Posterior cingulate gyrus (tissue), 11 donors: ENCODE measurements at places on chromosomes 1 and 21.

GRCh38 chr1:29105822-29106221, 17.9 kb downstream of the TMEM200B start:
- DNase-seq: no peak

GRCh38 chr1:200708161-200708560, 30.5 kb upstream of the CAMSAP2 start:
- no peak for DNase-seq

DNA sequence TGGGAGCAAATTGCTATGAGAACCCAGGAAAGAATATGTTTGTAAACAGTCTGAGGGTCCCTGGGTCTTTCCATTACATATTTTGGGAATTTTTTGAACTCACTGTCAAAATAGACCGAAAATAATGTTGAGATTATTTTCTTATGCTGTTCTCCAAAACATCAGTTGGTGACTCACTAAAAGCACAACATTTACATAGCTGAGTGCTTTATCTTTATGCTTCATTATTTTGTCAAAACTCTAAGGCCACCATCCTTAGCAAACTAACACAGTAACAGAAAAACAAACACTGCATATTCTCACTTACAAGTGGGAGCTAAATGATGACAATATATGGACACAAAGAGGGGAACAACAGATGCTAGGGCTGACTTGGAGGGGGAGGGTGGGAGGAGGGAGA, 459.3 kb downstream of the ADGRL2 start:
- no peak for DNase-seq

DNA sequence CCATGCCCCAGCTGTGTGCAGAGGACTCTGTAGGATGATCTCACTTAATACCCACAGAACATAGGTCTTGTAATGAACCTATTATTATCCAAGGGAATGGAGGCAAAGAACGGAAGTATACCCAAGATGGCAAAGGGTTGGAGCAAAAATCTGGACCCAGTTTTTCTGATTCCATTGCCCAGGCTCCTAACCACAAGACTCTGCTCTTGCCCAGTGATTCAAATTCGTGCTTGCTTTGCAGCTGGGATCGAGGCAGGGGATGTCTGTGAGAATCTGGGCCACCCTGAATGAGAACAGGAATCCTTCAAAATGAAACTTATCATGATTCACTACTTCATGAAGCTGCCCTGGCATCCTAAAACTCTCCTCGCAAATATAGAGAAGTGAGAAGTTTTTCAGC, 97.5 kb upstream of the KCNJ6 start:
- DNase-seq: no peak
